ENCODE measurements at places on chromosomes 1 and 21.

- DNase-seq: no peak
These were observed 8.2 kb downstream of the OR2T10 start for GRCh38 chr1:248589334-248589733.

GRCh38 chr1:97350662-97351061, 570.2 kb downstream of the DPYD start:
- no peak for DNase-seq

- DNase-seq: no peak
These were observed 13.9 kb downstream of the FLVCR1 start for GRCh38 chr1:212871976-212872375.

DNA sequence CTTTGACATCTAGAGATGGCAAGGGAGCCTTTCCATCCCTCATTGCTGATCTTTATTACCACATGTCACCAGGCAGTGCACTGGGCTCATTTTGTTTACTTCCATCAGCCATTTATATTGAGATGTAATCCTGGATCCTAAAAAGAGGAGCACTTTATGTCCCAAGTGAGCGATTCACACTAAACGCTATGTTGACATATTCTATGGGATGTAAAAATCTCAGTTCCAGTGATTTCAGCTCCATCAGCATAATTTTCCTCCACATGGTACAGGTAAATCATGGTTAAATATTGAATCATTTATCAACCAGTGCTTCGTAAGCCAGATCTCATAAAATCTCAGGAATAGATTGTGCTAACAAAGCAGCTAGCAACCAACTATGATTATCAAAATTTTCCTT, 634.8 kb upstream of the PLXNA2 start:
- no peak for DNase-seq

DNA sequence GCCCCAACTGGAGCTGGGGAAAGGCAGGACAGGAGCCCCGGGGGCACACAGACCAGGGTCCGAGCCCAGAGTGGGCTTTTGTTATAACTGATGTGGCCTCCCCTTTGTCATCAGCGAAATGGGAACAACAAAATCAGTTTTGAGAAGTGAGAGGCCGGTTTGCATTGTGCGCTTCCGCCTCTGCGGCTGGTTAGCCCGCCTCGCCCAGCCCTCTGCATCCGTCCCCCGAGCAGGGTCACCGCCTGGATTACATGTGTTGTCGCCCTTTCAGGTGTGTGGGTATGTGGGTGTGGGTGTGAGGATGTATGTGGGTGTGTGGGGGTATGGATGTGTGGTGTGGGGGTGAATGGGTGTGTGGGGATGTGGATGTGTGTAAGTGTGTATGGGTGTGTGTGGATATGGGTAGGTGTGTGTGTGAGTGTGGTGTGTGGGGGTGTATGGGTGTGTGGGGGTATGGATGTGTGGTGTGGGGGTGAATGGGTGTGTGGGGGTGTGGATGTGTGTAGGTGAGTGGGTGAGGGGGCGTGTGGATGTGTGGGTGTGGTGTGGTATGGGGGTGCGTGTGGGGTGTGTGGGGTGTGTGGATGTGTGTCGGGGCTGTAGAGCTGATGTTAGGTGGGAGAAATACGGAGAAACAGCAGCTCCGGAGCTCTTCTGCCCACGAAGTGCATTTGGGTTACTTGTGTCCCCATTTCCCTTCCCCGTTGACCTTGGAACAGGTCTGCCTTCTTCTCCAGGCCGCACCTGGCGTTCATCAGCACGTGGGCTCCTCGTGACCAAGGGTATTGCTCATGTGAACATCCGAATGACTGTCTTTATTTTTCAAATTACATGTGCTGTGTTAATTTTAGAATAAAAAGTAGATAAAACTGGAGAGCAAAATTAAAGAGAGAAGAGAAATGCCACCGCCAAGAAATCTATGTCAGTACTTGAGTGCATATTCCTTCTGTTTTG, 67.6 kb downstream of the FHAD1 start:
- DNase-seq: no peak

DNA sequence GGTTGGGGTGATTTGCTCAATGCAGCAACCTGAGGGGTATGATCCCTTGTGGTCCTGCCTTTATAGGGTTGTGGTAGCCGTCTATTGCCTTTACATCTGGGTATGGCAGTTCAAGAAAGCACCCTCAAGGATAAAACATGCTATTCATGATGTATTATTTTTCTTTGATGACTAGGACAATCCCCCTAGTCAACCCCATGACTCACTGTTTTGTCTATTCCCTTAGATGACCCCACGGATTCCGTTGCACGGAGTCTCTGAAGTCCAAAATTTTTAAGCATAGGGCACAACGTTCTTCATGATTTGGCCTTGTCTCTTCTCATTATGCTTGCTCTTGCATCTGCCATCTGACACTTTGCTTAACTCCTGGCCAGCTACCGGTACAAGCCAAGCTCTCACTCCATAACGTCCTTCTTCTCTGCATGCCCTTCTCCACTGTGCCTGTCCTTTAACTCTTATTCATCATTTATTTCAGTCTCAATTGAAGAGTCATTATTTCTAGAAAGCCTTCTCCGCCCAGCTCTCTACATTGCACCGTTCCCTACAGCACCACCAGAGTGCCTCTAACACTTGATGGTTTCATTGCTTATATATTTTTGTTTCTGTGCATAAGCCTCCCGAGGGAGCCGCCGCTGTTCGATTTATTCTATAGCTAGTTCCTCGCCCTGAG, 838 bp upstream of the DISP1 start:
- no peak for DNase-seq

GRCh38 chr1:160614410-160614809, 32.4 kb downstream of the SLAMF1 start:
- DNase-seq: no peak
